ENCODE measurements at places on chromosomes 1 and 21.

DNA sequence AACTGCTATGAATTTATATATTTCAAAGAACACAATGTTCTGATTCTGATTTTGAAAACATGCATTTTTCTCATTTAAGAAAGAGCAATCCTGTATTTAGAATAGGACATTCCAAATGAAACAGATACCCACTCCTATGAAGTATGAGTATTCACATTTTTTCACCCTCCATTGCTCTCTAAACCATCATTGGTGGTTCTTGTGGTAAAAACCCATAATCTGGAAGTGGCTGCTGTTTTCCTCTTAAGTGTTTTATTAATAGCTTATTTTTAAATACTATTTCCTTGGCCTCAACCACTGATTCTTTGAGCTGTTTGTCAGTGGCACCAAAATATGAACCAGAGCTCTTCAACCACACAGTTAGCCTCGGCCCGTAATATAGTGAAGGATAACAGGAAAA lies 60.0 kb upstream of the ADAM30 start:
- no peak for DNase-seq

- no peak for DNase-seq
Observed at GRCh38 chr1:50702395-50702794, 257.7 kb downstream of the FAF1 start.

GRCh38 chr1:237794071-237794470 lies 96.7 kb downstream of the ZP4 start:
- DNase-seq, result no peak

DNA sequence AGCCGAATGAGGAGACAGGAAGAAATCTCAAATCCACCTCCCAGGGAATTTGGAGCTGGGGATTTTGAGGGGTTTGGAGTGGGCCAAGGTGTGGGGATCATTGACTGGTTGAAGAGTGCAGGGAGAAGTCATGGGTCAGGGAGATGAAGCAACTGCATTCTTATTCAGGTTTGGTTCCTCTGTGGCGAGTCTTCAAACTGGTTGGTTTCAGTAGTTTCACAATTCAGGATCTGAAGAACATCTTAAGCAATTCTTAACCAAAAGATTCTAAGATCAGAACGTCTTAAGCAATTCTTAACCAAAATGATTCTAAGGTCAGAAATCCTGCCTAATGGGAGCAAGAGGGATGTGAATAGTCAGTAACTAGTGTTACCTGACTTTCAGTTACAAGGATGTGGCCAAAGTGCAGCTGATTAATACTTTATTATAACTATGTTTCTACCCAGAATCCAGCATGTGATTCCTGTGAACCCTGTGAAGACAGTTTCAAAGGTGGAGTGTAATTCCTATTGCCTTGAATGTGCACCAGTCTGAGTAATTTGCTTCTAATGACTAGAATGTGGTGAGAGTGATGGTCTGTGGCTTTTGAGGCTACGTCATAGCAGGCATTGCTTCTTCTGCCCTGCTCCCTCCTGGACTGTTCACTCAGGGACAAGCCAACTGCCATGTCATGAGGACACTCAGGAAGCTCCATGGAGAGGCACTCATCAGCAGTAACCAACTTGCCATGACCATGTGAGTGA lies 61.2 kb downstream of the OLFML3 start:
- no peak for DNase-seq

GRCh38 chr1:40877698-40878097 lies 15.5 kb upstream of the CITED4 start:
- DNase-seq, result peak; percentile 97

DNA sequence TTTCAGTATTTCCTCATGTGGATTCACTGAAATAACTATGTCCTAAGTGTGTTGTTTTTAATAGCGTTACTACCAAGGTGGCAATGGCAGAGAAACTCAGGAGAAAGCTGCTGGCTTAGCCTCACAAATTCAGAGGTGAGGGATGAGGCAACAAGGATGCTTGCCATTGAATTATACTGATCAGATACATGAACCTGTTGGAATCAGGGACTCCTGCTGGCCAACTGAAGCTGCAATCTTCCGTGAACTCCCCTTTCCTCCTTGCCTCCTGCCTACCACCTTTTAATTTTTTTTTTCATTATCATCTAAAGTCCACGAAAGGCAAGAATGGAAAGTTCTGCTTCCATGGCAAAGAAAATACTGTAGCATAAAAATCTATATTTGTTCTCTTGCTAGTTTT lies 254.7 kb downstream of the NFIA start:
- no peak for DNase-seq

DNA sequence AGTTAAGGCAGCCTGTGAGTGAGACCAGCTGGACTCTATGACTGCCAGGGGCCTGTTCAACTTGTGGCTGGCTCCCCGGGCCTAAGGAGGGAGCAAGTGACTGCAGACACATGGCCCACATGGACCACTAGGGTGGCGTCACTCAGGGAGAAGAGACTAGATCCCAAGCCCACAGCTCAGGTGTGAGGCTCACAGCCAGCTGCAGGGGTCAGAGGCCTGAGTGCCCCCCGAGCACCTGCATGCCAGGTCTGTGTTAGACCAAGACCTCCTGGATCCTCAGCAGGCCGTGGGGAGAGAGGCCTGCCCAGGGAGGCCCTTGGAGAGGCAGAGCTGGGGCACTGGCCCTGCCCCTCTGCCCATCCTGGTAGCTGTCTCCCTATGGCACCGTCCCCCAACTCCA lies 142.4 kb upstream of the RUNX3 start:
- no peak for DNase-seq

- DNase-seq, result no peak
Observed at GRCh38 chr1:215720126-215720525, 153.0 kb downstream of the KCTD3 start.

DNA sequence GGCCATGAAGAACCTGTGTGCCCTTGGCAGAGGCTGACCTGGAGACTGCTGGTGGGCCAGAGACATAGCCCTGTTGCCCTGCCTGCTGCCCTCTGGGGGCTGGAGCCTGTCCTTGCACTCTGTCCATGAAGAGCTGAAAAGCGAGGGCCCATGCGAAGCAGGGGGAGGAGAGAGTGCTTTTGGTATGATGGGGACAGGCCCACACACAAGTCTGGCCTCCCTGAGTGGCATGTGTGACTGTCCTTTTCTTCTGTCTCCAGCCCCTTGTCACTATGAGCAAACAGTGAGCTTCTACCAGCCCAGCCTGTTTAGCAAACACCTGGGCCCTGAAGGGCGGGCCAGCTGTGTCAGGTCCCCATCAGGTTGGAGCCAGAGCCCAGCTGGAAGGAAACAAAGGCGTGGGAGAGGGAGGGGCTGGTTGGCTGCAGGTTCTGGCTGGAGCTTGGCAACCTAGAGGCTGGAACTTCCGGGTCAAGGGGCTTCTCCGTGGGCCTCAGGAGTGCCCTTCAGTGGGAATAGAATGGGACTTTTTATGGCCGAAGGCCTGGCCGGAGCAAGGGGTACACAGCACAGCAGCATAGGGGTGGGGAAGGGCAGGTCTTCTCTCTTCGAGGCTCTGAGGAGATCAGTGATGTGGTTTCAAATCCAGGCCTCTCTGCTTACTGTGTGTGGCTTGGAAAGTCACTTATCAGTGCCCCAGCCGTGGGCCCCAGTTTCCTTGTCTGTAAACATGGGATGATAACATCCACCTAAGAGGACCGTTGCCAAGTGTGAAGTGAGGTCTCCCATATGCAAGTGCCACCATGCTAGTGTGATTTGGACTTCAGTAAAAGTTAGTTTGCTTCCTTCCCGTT lies 14.3 kb downstream of the QSOX1 start:
- DNase-seq, result peak; percentile 37

- no peak for DNase-seq
Observed at GRCh38 chr1:183533617-183534174, 56.6 kb downstream of the NCF2 start.

GRCh38 chr1:93328809-93329760 lies 16.6 kb upstream of the DR1 start:
- peak; percentile 18 for DNase-seq

DNA sequence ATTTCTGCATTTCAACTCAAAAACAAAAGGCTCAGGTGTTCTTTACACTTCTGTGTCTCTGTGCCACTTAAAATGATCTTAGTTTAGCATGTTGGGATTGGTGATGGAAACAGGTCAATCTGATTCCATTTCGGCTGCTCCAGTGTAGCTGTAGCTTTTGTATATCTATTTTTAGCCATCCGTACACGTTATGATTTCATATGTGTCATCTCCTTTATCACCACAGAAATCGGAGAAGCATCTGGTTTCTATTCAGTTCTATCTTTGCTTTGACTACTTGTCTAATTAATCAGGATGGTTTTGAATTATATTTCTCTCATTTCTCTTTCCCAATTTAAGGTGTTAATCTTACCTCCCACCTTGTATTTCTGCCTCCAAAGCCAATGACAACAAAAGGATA lies 41.1 kb downstream of the RGS21 start:
- no peak for DNase-seq

- DNase-seq, result no peak
Observed at GRCh38 chr1:223161321-223161720, 18.3 kb upstream of the TLR5 start.

GRCh38 chr1:54273092-54273794 lies 73.3 kb downstream of the MRPL37 start:
- DNase-seq, result no peak

DNA sequence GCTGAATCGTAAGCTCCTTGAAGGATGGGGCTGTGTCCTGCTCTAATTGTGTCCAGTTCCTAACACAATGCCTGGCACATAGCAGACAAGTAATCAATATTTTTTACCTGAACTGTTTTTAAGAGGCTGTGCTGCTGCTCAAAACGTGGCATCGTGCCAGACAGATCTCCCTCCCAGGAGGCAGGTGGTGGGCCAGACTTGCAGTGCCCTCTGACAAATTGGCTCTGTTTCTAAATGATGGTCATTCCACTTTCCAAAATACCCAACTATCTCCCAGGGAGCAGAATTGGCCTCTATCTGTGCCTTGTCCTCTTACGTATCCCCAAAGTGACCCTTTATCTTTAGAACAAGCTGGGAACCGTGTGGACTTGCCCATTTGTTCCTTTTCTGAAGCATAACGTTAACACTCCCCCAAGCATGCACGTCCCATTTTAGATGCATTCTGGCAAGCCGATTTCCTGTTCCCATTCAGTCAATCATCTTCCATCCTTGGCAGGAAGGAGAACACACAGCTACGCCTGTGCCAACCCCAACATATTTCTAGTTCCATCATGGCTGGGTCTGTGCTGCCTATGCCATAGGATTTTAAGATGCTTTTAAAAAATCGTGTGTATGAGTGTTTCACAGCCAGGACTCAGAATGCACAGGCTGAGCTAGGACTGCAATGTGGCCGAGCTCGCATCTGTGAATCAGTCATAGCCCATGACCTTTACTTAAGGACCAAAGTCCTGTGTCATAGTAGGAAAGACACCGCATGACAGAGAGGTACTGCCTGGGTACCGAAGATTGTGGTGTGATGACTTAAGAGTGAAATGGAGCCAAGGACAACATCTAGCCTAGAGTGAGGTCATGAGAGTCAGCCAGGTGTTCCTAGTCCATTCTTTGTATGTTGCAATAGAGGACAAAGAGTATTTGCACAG lies 408.6 kb downstream of the PRDM2 start:
- no peak for DNase-seq

DNA sequence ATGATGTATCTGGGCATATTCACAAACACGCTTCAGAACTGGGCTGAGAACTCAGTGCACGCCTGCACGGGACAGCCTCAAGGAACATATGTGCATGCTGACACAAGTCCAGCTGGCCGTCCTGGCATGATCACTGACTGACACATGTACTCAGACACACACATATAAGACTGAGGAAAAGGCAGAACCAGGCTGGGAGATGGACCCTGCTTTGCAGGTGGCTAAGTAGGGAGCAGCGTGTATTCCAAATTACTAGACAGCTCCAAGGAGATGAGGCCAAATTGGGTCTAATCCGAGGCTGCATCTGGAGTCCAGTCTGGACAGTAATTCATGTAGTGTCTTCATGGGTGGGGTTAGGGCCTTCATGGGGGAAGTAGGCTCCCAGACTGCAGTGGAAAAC lies 41.4 kb upstream of the GJB5 start:
- no peak for DNase-seq

DNA sequence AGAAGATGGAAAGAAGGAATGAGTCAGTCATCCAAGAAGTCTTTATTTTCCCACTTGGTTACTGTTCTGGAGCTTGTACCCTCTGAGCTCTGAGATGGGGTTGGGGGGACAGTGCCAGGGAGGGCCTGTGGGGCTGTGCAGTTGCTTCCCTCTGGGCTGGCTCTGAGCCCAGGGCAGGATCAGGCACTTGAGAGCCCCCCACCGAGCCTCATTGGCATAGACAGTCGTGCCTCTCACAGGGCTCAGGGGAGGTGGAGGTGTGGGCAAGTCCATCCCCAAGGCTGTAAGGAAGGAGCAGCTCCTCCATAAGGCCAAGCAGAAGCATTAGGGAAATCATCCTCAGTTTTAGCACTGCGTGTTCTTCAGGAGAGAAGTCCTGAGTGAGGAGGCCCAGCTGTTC lies 2.5 kb upstream of the ARL8A start:
- no peak for DNase-seq

DNA sequence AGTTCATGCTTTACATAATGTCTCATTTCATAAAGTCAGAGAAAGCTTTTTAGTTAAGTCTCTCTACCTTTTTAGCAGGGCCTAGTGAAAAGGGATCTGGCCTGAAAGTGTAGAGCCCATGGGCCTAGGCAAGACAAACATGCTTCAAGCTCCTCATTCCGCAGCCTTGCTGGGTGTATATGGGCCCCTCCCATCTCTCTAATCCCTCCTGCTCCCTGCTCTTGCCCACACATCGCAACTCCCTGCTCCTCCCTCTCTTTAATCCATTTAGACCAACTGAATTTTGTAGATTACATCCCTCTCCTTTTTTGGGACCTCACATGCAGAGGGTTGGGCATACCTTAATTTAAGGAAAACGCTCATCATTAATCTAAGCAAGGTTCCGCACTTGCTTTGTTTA lies 42.3 kb upstream of the CCDC190 start:
- no peak for DNase-seq

DNA sequence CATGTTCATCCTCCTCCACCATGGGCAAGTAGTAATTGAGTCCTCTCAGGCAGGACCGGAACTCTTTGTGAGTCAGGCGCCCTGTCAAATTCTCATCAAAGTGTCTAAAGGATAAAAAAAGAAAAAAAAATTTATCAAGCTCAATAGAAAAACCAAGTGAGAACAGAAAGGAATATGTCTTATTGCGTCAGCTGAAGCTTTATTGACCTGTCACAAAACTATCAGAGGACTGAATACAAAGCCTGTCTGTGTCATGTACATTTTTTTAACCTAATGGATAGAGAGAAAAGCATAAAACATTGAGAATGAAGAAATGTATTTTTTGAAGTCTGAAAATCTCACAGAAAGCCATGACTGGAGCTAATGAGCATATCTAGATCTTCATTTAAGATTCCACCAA lies 8.7 kb downstream of the OR10Z1 start:
- DNase-seq, result no peak

- DNase-seq, result no peak
Observed at GRCh38 chr1:151369621-151370048, 2.9 kb downstream of the SELENBP1 start.

GRCh38 chr1:11749203-11749689 lies 12.7 kb upstream of the C1orf167 start:
- peak; percentile 31 for DNase-seq

- no peak for DNase-seq
Observed at GRCh38 chr1:55259911-55260609, 44.9 kb upstream of the USP24 start.

GRCh38 chr21:14773777-14774345 lies 227.7 kb upstream of the SAMSN1 start:
- no peak for DNase-seq

Data from H4 (cell line).